D721Med (cell line): ENCODE measurements at places on chromosomes 3 and 15.

GRCh38 chr15:63156755-63157117 is 541 bp downstream of the RPS27L start:
- no peak for DNase-seq

DNA sequence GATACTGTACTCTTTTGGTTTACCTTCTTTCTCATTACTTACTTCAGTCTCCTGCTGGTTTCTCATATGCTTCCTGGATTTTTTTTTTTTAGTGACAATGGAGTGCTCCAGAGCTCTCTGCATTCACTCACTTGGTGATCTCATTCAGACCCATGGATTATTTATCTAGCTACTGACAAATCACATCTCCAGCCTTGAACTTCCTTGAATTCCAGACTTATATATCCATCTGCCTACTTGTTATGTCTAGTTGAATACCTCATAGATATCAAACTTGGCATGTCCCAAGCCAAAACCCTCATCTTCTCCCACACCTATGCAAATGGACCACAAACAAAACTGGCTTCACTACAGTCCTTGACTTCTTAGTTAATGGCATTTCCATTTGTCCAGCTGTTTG is 234.7 kb upstream of the ZPLD1 start:
- no peak for DNase-seq

GRCh38 chr3:7190095-7190494 is 329.2 kb downstream of the GRM7 start:
- DNase-seq, result no peak

DNA sequence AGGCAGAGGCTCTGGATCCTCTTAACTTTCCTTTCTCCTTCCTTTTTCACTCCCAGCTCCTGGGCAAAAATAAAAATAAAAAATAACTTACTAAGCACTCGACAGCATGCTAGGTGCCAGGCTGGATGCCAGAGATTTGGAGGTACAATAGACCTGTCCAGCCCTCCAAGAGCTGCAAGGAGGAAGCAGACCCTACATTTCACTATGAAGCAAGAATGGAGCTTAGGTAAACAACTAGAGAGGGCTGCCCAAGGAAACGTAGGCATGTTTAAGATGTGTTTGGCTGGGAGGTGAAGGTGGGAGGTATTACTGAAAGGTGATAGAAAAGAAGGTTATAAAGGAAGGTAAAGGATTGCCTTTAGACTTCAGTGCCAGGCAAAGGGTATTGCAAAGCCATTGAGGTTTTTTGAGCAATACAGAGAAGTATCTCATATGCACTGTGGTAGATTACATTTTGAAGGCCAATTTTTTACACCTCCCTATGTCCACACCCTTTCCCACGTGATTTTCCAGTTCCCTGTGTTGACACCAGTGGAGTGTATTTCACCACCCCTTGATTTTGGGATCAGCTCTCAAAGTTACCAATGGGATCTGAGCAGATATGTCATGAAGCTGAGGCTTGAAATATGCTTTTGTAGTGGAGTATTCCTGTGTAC is 69.1 kb downstream of the DCLK3 start:
- no peak for DNase-seq

DNA sequence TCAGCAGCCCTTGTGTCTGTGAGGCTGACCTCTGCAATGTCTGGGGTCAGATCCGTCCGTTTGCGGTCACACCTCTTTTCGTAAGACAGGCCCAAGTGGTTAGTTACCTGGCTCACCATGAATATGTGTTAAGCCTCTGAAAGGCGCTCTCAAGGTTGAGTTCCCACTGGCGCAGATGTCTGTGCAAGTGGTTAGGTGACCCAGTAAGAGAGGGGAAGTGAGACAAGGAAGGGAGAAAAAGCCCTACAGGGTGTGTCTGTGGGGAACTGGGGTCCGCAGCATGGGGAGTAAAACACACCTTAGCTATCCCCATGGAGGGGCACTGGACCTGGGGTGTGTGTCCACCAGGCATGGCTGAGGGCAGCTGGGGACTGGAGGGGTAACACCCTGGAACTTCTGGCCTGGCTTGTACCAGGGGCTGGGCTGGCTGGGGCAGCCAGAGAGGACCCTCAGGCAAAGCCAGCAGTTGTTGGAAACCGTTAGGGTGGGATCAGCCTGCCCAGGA is 391.6 kb upstream of the PROK2 start:
- DNase-seq, result no peak

- no peak for DNase-seq
These were observed 221.3 kb downstream of the OPA1 start for GRCh38 chr3:193814166-193814892.
